Neuronal stem cell (in vitro differentiated cells): ENCODE measurements at places on chromosomes 12 and 14.

DNA sequence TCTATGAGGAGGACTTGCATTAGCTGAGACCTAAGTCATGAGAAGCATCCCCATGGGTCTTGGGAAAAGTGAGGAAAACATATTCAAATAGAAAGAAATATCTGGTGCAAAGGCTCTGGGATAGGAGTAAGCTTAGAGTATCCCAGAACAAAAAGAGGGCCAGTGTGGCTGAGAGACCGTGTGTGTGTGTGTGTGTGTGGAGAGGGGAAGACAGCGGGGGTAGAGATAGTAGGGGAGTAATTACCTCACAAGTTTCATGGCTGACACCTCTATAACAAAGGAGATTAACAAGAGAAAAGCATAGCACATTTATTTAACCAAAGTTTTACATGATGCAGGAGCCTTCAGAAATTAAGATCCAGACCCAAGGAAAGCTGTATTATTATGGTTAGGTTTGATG is 440.5 kb downstream of the RAD51B start:
- peak overlapping the region; percentile 43 for H3K27ac ChIP-seq
- H3K4me3 ChIP-seq, result no peak overlapping the region
- no peaks in the 10 kb centered on the region for H3K36me3 ChIP-seq
- H3K27me3 ChIP-seq, result no peaks in the 10 kb centered on the region
- no peak for DNase-seq

GRCh38 chr12:26172946-26173552 is 22.3 kb upstream of the SSPN start:
- no peaks in the 10 kb centered on the region for H3K36me3 ChIP-seq
- H3K4me1 ChIP-seq, result no peaks in the 10 kb centered on the region
- no peak for DNase-seq
- no peak overlapping the region for H3K4me3 ChIP-seq

DNA sequence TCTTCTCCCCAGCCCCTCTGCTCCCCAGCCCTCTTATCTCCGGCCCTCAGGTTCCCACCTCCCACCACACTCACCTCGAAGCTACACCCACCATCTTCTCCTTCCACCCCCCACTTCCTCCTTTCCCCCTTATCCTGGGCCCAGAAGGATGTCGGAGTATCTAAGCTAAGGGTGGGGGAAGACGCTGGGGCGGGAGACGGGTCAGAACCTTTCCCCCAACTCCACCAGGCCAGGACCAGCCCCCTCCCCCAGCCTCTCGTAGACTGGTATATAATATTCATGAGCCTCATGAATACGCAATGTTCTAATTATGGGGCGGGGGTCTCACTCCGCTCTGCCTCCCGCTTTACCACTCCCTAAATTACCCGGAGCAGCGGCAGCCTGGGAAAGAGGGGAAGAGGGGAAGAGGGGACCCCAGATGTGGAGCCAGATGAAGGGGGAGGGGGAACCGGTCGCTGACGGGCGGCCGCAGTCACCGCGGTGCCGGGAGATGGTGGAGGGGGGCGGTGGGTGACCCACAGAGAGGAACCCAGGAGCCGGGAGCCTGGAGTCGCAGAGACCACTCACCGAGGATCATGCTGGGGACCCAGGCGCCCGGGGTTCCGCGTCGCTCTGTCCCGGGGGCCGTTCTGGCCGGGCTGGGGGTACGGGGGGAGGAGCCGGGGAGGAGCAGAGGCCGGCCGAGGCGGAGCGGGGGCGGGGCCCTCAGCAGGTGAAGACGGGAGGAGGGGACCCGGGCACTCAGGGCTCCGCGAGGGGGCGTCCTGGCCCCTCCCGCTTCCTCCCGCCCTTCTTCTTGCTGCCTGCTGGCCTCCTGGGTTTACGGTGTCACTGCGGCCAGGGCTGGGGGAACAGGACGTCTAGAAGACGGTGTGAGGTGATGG is 6.4 kb upstream of the ZNF385A start:
- no peak overlapping the region for H3K4me3 ChIP-seq
- H3K36me3 ChIP-seq, result peaks cover 15% of the 10 kb centered on the region
- H3K27me3 ChIP-seq, result no peaks in the 10 kb centered on the region
- H3K4me1 ChIP-seq, result peaks cover 53% of the 10 kb centered on the region
- DNase-seq, result no peak

DNA sequence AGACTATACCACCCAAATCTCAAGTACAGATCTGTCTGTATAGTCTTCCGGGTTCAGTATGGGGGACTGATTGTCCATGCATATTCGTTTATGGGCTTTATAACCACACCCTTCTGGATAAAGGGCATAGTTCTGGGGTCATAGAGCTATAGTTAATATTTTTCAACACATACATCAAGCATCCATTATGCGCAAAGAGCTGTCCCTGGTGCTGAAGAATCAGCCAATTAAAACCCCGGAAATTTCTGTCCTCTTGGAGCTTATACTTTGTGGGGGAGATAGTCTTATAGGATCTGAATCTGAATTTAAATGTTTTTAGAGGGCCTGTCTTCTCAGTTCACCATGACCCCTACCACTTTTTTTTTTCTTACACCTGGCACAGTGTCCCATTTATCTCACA is 256.7 kb downstream of the SUDS3 start:
- no peaks in the 10 kb centered on the region for H3K4me1 ChIP-seq
- peak; percentile 36 for DNase-seq
- no peaks in the 10 kb centered on the region for H3K27me3 ChIP-seq
- no peaks in the 10 kb centered on the region for H3K36me3 ChIP-seq
- no peak overlapping the region for H3K27ac ChIP-seq

- no peak overlapping the region for H3K27ac ChIP-seq
- peaks cover 3% of the 10 kb centered on the region for H3K4me1 ChIP-seq
- DNase-seq, result no peak
- H3K4me3 ChIP-seq, result no peak overlapping the region
These were observed 5.4 kb downstream of the POLR3B start for GRCh38 chr12:106362971-106363370.

GRCh38 chr14:55254581-55254980 is 16.6 kb upstream of the FBXO34 start:
- H3K27ac ChIP-seq, result no peak overlapping the region
- DNase-seq, result no peak
- H3K4me1 ChIP-seq, result no peaks in the 10 kb centered on the region

DNA sequence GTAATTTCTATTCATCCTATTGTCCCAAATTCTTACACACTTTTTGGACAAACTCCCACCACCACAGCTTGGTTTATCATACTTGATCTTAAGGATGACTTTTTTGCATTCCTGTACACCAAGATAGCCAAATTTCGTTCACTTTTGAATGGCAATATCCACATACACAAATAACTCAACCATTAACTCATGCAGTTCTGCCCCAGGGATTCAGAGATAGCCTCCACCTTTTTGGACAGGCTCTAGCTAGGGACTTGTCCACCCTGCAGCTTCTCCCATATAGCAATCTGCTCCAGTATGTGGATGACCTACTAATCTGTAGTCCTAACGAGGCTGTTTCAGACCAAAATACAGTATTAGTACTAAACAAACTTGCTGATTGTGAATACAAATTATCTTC is 32.7 kb upstream of the OXA1L start:
- no peak for DNase-seq
- no peaks in the 10 kb centered on the region for H3K4me1 ChIP-seq
- peaks cover 18% of the 10 kb centered on the region for H3K27me3 ChIP-seq
- H3K4me3 ChIP-seq, result no peak overlapping the region
- no peak overlapping the region for H3K27ac ChIP-seq

- no peaks in the 10 kb centered on the region for H3K27me3 ChIP-seq
- H3K4me1 ChIP-seq, result no peaks in the 10 kb centered on the region
- H3K36me3 ChIP-seq, result no peaks in the 10 kb centered on the region
- H3K27ac ChIP-seq, result no peak overlapping the region
These were observed 238.7 kb upstream of the OR4E1 start for GRCh38 chr14:21912367-21912766.

GRCh38 chr12:116171549-116171948 is 105.9 kb downstream of the MED13L start:
- H3K36me3 ChIP-seq, result no peaks in the 10 kb centered on the region
- peaks cover 5% of the 10 kb centered on the region for H3K4me1 ChIP-seq

- no peak for DNase-seq
- H3K27me3 ChIP-seq, result no peaks in the 10 kb centered on the region
- H3K36me3 ChIP-seq, result no peaks in the 10 kb centered on the region
- no peak overlapping the region for H3K4me3 ChIP-seq
- peaks cover 5% of the 10 kb centered on the region for H3K4me1 ChIP-seq
These were observed 96.6 kb upstream of the PCED1B start for GRCh38 chr12:46982629-46983392.

GRCh38 chr14:25074099-25074685 is 24.2 kb upstream of the STXBP6 start:
- H3K4me3 ChIP-seq, result no peak overlapping the region
- H3K36me3 ChIP-seq, result no peaks in the 10 kb centered on the region
- H3K4me1 ChIP-seq, result no peaks in the 10 kb centered on the region

DNA sequence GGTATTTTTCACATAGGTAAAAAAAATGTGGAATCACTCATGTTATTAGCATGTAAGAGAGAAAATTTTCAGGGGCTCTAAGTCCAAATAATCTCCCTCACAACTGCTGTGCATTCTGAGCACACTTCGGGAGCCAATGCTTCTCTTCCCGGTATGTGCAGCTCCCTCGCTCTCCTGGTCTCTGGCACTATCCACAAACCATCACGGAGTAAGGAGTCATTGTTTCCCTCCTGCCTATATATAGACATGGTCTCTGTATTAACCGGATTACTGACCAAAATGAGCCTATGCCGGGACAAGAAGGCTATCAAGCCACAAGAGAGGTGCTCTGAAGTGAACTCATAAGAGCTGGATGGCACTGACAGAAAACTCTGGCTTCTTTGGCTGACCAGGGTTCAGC is 13.4 kb downstream of the HECTD4 start:
- H3K27ac ChIP-seq, result no peak overlapping the region
- no peaks in the 10 kb centered on the region for H3K36me3 ChIP-seq
- H3K4me3 ChIP-seq, result no peak overlapping the region
- DNase-seq, result no peak
- H3K27me3 ChIP-seq, result no peaks in the 10 kb centered on the region

- H3K36me3 ChIP-seq, result no peaks in the 10 kb centered on the region
- H3K27me3 ChIP-seq, result no peaks in the 10 kb centered on the region
- DNase-seq, result no peak
- H3K4me1 ChIP-seq, result peaks cover 3% of the 10 kb centered on the region
- H3K4me3 ChIP-seq, result no peak overlapping the region
- H3K27ac ChIP-seq, result no peak overlapping the region
These were observed 50.5 kb downstream of the TTC9 start for GRCh38 chr14:70692210-70692609.

DNA sequence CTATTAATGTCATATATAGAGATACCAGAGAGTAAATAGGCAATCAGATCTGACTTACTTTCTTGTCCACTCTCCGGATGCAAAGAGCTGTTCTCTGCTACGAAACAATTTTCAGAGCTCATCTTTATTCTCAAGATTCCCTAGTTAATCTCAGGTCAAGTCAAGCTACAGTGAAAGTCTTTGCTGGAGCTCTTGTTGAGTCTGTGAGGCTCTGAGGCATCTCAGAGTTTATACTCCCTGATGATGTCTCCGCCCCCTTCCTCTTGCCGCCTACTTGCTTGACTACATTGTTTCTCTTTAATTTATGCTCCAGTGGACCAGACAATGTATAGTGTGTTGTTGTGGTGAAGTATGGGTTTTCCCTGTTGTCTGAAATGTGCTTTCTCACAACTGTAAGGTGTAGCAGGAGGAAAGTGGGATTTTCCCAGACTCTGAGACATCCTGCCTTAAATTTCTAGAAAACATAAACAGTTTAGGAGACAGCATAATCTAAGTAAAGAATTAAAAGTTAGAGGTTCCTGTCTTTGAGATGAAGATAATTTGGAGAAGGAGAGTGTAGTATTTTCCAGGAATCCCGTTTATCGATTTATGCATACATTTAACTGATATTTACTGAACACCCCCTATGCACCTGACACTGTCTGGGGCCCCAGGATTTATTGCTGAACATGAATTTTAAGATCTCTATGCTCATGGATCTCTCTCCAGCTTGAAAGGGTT is at the start of gene CD69:
CD69 (minus strand) TSS at position 203 of the 720 bp plus-strand sequence; CDS start at position 122, 81 bp downstream.
- no peaks in the 10 kb centered on the region for H3K27me3 ChIP-seq
- H3K36me3 ChIP-seq, result no peaks in the 10 kb centered on the region
- H3K4me3 ChIP-seq, result no peak within 1 kb of the TSS
- no peak for DNase-seq
- no peak within 1 kb of the TSS for H3K27ac ChIP-seq
- H3K4me1 ChIP-seq, result peaks cover 3% of the 10 kb centered on the region

DNA sequence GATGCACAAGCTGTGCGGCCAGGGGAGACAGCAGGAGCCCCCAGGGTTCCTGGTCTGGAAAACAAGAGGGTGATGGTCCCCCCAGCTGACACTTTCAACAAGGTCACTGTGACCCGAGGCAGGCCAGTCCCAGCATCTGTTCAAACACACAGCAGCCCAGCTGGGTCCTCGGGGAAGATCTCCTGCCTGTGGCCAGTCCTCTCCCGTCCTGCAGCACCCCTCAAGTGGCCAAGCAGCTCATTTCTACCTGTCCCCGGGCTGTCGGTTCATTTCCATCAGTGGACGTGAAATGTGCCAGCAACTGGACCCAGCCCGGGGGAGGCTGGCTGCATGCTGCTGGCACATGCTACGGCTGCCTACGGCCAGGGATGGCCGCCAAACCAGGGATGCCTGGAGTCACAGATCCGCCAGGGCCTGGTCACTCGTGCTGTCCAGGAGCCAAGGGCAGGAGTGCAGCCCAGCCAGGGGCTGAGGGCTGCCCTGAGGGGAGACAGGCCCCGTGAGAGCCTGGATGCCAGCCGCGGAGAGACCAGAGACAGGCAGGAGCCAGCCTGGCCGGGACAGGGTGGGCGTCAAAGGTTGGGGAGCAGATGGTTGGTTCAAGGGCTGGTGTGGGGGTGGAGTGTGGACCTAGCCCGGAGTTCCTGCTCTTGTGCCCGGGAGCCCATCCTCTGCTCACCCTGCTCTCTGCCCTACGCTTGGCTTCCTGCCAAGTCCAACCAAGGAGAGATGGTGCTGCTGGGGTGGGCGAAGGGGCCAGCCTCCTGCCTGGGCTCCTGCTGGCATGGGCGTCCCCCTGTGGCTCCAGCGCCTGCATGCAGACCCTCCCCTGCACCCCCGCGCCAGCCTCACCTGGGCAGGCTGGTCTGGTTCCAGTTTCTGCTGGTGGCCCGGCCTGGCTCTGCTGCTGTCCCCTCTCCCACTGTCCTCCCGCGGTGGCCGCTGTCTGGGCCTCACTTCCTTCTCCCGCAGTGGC is 143.8 kb downstream of the ADGRD1 start:
- H3K27me3 ChIP-seq, result peaks cover 12% of the 10 kb centered on the region
- H3K36me3 ChIP-seq, result no peaks in the 10 kb centered on the region
- no peak overlapping the region for H3K4me3 ChIP-seq
- H3K27ac ChIP-seq, result no peak overlapping the region

GRCh38 chr14:103172921-103173320 is 49.7 kb downstream of the TNFAIP2 start:
- no peak for DNase-seq
- no peaks in the 10 kb centered on the region for H3K27me3 ChIP-seq
- H3K4me3 ChIP-seq, result no peak overlapping the region
- no peaks in the 10 kb centered on the region for H3K4me1 ChIP-seq
- H3K36me3 ChIP-seq, result no peaks in the 10 kb centered on the region
- H3K27ac ChIP-seq, result no peak overlapping the region

GRCh38 chr14:50828721-50829488 is 2.1 kb downstream of the NIN start:
- no peaks in the 10 kb centered on the region for H3K27me3 ChIP-seq
- no peaks in the 10 kb centered on the region for H3K36me3 ChIP-seq
- DNase-seq, result no peak
